Common myeloid progenitor, CD34-positive (primary cell): ENCODE measurements at places on chromosomes 16 and 17.

- DNase-seq = no peak
These were observed 10.7 kb downstream of the GALNS start for GRCh38 chr16:88846088-88846487.

DNA sequence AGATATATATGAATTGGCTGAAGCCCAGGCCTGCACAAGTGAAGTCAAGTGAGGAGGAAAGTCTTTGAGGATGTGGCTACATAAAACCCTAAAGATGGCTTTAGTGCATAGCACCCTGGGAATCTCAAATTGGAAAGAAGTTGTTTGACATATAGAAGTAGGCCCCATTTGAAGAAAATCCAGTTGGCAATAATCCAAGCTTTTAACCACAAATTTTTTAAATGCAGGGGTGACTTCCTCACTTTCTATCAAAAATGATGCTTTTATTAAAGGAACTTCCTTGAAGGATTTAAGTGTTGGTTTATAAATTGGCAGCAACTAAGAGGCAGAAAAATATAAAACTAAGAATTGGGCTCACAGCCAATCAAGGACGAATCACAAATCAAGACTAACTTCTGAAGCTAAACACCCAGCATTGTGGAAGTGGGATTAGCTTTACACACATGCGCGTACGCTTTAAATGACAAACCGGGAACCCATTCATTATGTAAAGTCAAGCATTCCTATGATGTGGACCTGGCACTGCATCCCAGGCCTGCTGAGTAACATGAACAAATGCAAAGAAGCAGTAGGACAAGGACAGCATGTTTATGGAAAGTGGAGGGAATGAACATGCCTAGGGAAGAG is 63.3 kb downstream of the NOG start:
- peak; percentile 70 for DNase-seq

DNA sequence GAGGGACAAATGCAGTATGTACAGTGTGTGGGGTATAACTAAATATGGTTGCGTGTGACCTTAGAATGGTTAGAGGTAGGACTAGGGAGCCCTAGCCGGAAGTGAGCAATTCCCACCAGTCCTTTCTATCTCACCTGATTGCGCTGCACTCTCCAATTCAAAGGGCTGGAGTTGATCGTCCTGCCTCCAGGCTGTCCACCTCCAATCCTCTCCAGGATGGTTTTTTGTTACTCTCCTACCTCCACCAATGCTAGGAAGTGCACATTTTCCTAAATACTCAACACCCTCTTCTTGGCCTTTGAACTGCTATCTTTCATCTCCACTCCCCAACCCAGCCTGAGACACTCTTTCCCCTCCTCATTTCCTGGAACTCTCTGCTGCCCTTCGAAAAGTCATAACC is 181.7 kb upstream of the ASIC2 start:
- DNase-seq = no peak

DNA sequence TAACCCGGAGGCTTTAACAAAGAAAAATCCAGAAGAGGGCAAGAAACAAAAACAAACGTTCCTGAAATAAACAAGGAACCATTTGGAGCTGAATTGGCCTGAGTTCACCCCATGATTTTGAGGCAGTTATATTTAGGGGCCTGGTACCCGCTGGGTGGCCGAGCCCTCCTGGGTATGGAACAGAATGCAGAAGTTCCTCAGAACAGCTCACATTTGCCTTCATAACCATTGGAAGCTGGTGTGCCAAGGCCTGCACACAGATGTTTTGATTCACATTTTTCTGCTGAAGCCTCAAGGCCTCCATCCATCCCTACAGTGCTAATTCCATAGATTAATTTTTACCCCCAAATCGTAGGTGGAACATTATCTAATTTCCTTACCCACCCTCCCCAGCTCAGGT is 3.3 kb upstream of the ZFHX3 start:
- DNase-seq = no peak

DNA sequence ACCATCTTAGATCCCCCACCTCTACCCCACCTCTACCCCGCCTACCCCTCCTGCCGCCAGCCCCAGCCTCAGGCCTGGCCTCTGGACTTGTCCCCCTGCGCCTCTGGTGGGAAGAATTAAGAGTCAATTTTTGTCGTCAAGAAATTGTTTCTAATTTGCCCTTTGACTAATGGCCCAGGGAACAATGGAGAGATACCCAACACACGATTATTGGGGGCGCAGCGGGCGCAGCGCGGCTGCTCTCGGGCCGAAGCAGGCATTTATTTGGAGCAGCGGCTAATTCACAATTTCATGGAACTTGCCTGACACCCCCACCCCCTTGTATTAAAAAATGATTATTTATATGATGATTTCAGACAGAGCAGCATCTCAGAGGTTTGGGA is 4.4 kb upstream of the BAHCC1 start:
- no peak for DNase-seq

DNA sequence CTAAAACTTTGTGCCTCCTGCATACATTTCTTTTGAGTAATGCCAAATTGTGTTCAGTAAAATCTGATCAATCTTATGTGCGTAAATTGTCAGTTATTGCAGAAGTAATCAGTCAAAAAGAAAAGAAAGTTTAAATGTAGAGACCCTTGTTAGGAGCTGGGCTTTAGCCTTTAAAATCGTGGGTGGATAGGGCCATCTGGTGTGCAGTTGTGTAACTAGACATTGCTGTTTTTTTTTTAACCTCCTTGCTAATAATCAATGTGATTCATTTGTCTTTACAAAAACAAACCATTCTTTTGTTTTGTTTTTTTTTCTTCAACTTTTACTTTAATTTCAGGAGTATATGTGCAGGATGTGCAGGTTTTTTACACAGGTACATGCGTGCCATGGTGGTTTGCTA is 5.3 kb upstream of the WWOX start:
- no peak for DNase-seq

DNA sequence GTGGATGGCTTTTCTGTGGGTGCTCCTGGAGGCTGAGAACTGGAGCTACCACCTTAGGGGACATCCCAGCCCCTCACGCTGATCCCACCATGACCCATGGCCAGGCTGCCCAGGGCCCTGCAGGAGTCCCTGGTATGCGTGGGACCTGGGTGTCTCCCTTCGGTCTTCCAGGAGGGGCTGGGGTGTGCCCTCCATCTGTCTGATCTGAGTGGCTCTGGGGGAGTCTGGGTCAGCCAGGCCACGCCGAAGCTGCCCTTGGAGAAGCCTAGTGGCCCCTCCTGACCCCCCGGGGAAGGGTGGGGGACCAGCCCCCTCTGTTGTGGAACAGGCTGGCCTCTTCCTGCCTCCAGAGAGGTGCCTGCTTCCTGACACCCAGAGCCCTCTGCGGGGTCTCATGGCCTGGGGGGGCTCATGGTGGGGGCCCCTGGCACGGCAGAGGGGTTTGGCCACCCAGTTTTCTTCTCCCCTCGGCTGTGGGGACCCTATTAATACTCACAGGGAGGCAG is 10.7 kb downstream of the BAIAP2 start:
- DNase-seq = no peak

DNA sequence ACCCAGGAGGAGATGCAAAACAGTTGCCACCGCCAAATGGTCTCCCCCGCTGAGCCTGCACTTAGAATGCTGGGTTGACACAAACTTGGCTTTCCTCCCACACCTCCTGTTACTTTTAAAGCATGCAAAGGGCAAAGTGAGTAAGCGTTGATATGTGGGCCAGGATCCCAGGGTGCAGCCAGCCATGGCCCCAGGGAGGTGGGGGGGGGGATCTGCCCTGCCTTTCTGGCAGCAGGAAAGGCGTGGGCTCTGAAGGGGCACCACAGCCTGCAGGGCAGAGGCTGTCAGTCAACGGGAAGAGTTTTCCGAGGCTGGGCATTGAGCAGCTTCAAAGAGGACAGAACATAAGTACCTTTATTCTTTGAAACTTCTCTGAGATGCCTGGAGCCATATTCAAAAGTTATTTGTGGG is 142.3 kb downstream of the ABCC12 start:
- DNase-seq = no peak

GRCh38 chr16:50643192-50643591 is 37.9 kb downstream of the SNX20 start:
- no peak for DNase-seq

DNA sequence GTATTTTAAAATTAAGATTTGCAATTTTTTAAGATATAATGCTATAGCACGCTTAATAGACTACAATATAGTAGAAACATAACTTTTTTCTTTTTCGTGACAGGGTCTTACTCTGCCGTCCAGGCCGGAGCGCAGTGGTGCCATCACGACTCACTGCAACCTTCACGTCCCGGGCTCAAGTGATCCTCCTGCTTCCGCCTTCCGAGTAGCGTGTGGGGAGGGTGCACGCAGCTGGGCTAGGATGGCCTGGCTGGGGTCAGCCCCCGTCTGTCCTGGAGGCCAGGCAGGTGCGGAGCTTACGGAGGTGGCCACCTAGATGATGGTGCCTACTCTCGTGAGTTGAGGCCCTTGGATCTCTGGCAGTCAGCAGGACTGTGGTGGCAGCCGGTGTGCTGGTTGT is 50.1 kb downstream of the JPH3 start:
- DNase-seq = no peak

GRCh38 chr16:66522816-66523590 is 26.9 kb downstream of the TK2 start:
- no peak for DNase-seq

- no peak for DNase-seq
These were observed 418.1 kb downstream of the SOX9 start for GRCh38 chr17:72538901-72539352.

DNA sequence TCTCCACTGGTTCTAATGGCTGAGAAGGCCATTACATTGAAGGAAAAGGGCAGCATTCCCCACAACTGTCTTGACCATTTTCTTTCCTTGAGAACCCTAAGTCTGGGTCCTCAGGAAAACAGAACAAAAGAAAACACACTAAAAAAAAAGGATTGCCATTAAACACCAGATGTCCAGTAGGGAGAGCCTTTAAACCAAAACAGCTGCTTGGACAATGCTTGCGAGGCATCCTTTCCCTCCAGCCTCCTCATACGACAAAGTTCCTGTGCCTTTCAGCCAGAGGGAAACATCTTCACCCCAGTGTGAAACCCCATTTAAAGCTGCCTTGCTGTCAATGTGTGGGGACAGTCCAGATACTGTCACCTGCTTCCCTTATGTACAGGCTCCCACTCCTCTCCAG is 74.3 kb downstream of the MMD start:
- DNase-seq = no peak

- DNase-seq = no peak
These were observed 34.0 kb downstream of the CCDC57 start for GRCh38 chr17:82178499-82179261.

DNA sequence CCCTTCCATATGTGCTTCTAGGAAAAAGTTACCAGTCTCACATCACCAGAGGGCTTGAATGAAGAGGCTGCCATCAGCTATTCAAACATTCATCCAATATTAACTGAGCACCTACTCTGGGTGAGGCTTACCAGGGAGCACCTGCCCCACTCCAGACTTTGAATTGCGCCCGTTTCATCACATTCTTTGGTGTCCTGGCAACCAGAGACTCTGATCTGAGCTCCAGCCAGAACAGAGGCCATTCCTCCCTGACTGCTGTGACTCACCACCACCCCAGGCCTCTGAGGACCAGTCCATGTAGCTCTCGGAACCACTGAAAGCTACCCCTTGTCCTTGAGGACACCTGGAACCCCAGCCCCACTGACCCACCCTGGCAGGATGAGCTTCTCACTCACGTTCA is at the start of gene C16orf96:
Gene C16orf96 (plus strand): TSS at position 229 of the 400 bp plus-strand sequence. CDS start 150 bp downstream, at position 379.
- no peak for DNase-seq

DNA sequence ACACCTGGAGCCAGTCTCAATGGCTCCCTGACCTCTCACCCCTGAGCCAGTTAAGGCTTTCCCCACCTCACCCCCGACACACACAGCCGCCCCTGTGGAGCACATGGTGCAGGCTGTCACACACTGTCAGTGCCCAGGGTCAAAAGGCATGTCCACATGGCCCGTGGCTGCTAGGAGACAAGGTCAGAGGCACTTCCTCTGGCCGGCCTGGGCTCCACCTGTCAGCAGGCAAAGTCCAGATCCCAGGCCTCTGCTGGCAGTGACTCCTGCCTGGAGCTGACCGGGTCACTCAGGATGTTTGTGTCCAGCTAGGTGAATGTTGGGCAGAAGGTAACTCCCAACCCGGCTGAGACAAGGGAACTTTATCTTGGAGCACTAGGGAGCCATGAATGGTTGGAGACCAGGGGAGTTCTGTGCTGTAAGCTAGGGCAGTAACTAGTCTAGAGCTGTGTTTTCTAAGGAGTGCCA is 6.0 kb downstream of the SREBF1 start:
- no peak for DNase-seq

GRCh38 chr17:74063439-74063838 is 140.0 kb upstream of the RPL38 start:
- no peak for DNase-seq

GRCh38 chr16:5428932-5429331 is 331.3 kb upstream of the EEF2KMT start:
- DNase-seq = no peak

- peak; percentile 76 for DNase-seq
These were observed 22.1 kb downstream of the COX4I1 start for GRCh38 chr16:85821390-85822135.

DNA sequence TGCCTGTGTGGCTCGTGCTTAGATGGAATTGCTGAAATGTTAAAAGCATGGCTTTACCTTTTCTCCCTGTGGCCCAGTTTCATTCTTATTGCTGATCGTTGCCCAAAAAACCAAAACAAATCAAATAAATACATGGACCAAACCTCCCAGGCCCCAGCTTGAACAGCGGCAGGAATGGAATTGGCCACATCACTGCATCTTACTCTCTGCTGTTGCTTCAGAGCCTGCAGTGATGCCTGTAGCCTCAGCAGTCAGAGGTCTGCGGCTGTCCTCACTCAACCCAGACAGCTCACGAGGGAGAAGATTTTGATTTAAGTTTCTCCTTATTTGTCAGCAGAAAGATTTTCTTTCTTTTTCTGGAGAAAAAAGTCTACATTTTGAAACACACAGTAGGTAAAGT is 91.5 kb downstream of the NPIPB11 start:
- no peak for DNase-seq

DNA sequence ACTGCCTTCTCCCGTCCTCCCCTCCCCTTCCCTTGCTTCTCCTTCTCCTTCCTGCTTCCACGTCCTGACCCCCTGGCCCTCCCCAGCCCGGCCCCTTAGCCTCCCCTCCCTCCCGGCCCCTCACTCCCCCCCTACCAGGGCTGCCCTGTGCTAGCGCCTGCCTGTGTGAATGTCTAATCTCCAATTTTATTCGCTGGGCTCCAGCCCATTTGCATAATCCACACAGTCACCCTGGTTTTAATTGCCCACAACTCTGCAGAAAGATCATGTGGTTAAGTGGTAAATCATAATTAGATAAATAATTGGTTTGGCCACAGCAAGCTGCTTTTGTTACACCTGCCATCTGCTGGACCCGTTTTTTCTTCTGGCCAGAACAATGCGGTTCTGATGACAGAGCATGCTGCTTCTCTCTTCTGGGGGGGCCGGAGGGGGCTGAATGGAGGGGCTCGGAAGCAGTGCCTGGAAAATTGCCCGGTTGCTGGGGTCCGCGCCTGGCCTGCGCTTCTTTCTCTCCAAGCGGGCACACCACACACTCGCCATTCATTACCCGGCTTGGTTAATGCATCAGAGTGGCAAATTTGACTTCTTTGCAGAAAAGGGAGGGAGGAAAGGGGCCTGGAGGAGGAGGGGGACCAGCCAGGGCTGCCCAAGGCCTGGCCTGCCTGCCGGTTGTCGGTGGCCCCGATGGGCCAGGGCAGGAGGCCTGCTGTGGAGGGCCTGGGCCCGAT is 19.5 kb upstream of the GSE1 start:
- peak; percentile 68 for DNase-seq
